Fibroblast of skin of abdomen (primary cell): ENCODE measurements at places on chromosomes 4 and X.

DNA sequence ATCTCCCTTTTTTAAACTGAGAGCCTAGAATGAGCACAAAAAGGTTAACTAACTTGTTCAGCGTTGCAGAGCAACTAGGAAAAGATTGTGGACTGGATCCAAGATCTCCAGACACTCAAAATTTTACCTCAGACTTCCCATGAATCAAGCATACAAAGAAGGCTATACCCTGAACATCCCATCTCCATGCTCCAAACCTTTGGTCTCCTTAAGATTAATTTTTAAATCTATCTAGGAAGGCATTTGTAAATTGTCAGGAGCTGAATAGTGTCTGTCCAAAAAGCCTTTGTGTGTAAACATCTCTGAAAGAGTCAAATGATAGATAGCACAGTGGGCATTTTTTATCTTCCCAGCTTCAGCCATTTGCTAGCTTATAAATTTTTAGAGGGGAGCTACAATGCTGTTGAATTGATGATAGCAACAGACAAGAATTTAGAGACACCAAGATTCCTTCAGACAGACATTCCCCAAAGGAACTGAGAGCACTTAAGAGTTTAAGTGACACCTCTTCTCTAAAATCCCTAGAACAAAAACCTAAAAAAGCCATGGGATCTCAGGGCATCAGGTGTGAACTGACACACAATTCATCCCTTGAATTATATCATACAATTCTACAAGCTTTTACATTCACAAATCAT is 480.8 kb upstream of the FAM241A start:
- DNase-seq, result no peak

DNA sequence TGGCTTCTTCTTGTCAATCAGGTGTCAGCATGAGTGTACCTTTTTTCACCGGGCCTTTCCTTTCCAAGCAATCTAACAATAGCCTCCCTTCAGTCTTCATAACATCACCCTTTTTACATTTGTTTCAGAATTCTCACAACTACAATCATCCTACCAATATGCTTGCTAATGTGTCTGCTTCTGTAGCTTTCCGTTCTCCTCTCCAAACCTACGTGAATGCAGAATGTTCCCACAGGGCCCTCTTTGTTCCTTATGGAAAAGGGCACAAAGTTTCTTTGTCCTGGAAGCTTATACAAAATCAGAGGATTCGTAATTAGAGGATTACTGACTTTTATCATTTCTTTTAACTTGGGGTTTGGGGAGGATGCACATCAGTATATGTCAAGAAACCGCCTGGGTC is 461.8 kb downstream of the CENPC start:
- DNase-seq, result no peak

DNA sequence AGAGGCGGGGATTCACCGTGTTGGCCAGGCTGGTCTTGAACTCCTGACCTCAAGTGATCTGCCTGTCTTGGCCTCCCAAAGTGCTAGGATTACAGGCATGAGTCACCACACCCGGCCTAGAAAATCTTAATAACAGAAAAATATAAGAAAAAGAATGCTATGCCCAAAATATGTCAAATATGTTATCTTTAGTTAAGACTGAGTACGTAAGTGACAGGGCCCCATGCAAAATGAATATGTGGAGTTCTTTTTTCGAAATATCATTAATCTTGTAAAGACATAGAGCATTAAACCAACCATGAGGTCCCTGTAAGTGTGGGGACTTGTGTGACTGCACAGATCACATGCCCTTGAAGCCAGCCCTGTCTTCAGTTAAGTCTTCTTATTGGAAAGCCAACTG is 8.9 kb upstream of the ZNF518B start:
- DNase-seq, result no peak

DNA sequence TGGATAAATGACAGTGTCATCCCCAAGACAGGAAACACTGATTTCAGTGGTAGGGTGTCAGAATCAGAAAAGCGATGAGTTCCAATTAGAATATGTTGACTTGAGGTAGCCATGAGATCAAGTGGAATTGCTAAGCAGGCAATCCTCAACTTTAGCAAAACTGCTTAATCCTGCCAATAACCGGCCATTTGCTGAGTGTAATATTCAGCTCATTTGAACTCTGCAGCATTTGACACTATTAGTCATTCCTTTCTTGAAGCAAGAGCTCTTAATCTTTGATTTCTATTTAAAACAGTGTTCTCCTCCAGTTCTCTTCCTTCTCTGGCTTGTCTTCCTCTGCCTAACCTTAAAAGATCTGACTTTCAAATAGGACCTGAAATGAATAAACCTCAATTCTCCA is 68.7 kb upstream of the DCLK2 start:
- DNase-seq, result peak; percentile 35

- no peak for DNase-seq
These were observed 16.7 kb downstream of the LGI2 start for GRCh38 chr4:25013756-25014661.
